Melanocyte of skin (primary cell): ENCODE measurements at places on chromosomes 16 and 17. TPM values are rescaled to one million over a fixed set of nuclear protein-coding genes. Genes with fewer than 3 reads are reported as not detected.

The MON1B gene
- total RNA-seq: 17.6 and 19.3 TPM in 2 replicates

The FBF1 gene
- 12.7 and 13.0 TPM in 2 replicates for total RNA-seq

The TBC1D26 gene
- under 0.01 and 0.34 TPM in 2 replicates for total RNA-seq

The C1QTNF8 gene
- not detected in 2 replicates for total RNA-seq

The TBC1D3E gene
- total RNA-seq: 0.67 TPM in 1 of 2 replicates, not detected in the other

The RPGRIP1L gene
- total RNA-seq: 8.7 and 12.6 TPM in 2 replicates

The OTOP2 gene
- not detected in 2 replicates for total RNA-seq

The SLC47A2 gene
- not detected in 2 replicates for total RNA-seq

The ABCC3 gene
- 0.67 and 0.93 TPM in 2 replicates for total RNA-seq

The ODAD4 gene
- 0.62 and 0.67 TPM in 2 replicates for total RNA-seq

The AGRP gene
- not detected in 2 replicates for total RNA-seq

The CRYBA1 gene
- not detected in 2 replicates for total RNA-seq

The CPNE7 gene
- total RNA-seq: 7.2 and 31.0 TPM in 2 replicates

The KRT39 gene
- not detected in 2 replicates for total RNA-seq

The PLD6 gene
- 2.1 and 2.5 TPM in 2 replicates for total RNA-seq

The NPIPA8 gene
- total RNA-seq: 0.33 TPM in 1 of 2 replicates, not detected in the other

The ZP2 gene
- not detected in 2 replicates for total RNA-seq

The TNFRSF17 gene
- total RNA-seq: not detected in 2 replicates

The KRTAP9-4 gene
- not detected in 2 replicates for total RNA-seq

The LRRC37A gene
- 2.1 and 5.8 TPM in 2 replicates for total RNA-seq

The ASPHD1 gene
- 1.2 and 1.3 TPM in 2 replicates for total RNA-seq

The RASD1 gene
- 1.5 and 1.7 TPM in 2 replicates for total RNA-seq

The GRAP gene
- total RNA-seq: under 0.01 TPM in 1 of 2 replicates, not detected in the other

The CRYM gene
- total RNA-seq: 0.31 and 0.67 TPM in 2 replicates

The ACE gene
- 0.46 and 1.00 TPM in 2 replicates for total RNA-seq

The CDH8 gene
- not detected in 2 replicates for total RNA-seq

The KPNA2 gene
- 196 and 280 TPM in 2 replicates for total RNA-seq

The CBLN1 gene
- total RNA-seq: not detected in 2 replicates

The PLXDC1 gene
- total RNA-seq: 0.34 and 0.73 TPM in 2 replicates

The MT1A gene
- total RNA-seq: 2.8 and 3.3 TPM in 2 replicates

The CCL17 gene
- total RNA-seq: 0.33 TPM in 1 of 2 replicates, not detected in the other

The RNF43 gene
- 2.3 and 3.1 TPM in 2 replicates for total RNA-seq

The SLC12A3 gene
- total RNA-seq: not detected in 2 replicates

The SSH2 gene
- 17.2 and 23.3 TPM in 2 replicates for total RNA-seq

The COG4 gene
- 60.6 and 69.1 TPM in 2 replicates for total RNA-seq

The RNF167 gene
- total RNA-seq: 32.0 and 41.1 TPM in 2 replicates
